ENCODE measurements at places on chromosomes 3 and 15.

DNA sequence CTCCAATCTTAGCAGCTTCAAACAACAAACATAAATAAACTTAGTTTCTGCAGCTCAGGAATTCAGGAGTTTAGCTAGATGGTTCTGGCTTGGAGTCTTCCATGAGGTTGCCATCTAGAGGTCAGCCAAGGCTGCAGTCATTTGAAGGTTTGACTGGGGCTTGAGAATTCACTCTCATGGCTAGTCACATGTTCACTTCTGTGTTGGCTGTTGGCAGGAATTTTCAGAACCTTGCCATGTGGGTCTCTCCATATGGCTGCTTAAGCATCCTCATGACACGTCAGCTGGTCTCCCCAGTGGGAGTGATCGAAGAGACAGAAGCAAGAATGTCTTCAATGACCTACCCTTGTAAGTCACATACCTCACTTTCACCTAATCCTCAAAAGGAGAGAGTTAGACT, 269.2 kb upstream of the CNTN3 start:
- no peak for DNase-seq

- DNase-seq = no peak
Observed at GRCh38 chr3:152256851-152257562, 11.7 kb upstream of the MBNL1 start.

DNA sequence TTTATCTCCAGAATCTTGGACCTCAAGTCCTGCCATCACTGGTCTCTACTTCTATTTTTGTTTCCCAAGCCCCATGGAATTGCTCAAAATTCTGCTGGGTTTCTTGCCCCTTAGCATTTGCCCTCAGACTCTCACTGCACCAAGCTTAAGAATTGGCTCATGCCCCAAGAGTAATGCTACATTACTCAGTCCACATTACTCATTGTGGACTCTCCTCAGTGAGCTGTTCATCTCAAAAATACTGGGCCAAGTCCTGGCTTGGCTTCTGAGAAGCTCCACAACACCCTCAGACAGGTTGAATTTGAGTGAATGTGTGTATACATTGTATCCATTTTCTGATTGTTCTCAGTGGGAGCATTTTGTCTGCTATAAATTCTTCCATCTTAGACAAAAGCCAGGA, 364.4 kb upstream of the ARHGEF26 start:
- DNase-seq = no peak

- no peak for DNase-seq
Observed at GRCh38 chr3:102346897-102347296, 87.9 kb upstream of the ZPLD1 start.

DNA sequence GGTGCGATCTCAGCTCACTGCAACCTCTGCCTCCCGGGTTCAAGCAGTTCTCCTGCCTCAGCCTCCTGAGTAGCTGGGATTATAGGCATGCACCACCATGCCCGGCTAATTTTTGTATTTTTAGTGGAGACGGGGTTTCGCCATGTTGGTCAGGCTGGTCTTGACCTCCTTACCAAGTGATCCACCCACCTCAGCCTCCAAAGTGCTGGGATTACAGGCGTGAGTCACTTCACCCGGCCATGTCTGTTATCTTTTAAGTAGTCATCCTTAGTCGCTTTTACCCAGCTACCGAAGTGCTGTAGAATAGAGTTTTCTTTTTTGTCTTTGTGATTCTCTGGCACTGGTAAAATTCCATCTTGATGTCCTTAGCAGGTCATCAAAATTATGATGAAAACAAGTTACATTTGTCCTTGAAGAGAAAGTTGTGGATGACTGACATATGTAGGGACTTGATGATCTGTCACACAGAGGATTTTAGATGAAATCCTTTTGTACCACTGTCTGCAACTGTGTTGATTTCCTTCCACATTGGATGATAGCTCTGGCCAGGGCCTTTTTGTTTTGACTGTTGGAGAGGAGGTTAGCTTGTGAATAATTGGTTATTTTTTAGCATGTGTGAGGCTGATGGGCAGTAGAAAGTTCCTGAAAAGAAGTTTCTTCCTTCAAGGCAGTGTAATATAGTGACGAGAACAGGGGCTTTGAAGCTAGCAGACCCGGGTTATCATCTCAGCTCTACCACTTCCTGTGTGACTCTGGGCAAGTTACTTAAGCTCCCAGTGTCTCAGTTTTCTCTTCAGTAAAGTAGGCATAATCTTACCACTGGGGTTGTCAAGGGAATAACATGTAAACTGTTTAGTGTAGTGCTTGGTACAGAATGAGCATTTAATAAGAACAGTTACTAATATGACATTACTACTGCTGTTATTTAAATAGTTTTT, 18.8 kb downstream of the ATG7 start:
- DNase-seq = no peak

DNA sequence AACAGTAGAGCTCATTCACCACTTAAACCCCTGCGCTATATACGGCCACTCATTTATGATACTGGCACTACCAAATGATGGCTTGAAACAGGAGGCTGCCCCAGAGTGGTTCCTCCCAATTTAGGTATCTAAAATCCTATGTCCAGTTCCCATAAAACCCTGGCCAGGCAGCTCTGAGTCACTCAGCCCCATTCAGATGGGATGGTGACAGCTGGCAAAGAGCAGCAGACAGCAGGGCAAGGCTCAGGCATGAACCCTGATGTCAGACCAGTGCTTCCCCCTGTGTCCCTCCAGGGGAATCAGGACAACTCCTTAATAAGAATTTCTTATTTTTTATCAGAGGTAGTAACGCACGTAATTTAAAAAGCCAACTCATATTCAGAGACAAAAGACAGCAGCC, 77.2 kb upstream of the RNU6-1 start:
- no peak for DNase-seq

GRCh38 chr3:61829722-61830350, 268.5 kb downstream of the PTPRG start:
- no peak for DNase-seq

DNA sequence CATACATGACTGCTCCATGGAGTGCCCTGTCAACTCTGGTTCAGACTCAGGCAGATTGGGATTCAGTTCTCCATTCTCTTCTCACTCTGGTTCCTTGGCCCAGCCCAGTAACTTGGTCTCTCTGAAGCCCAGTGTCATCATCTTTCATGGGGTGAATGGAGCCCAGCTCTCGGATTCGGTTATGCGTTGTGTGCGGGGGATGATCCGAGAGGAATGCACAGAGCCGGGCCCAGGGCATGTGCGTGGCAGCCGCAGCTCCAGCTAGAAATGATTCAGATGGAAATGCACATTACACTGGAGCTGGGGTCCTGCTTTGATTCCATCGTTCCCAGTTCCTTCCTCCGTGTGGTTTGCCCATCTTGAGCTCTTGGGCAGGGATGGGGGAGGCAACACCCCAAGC, 189.4 kb downstream of the FEZF2 start:
- no peak for DNase-seq

GRCh38 chr3:189076449-189076848, 95.3 kb upstream of the TPRG1 start:
- no peak for DNase-seq

DNA sequence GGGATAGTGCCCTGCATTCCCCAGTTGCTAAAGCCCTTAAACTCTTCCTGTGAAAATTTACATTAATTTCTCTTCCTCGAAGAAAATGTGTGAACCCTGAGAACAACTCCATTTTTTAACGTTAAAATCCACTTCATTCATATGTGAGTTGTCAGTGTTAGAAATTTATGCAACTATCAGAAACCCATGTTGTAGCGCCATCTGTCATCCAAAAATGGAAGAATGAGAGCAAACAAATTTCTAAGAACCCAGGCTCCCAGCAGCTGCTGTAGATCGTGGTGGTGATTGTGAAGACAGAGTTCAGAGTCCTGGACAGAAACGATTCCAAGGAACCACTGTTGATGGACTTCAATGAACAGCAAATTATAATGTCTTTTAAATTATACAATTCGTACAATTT, 179.7 kb upstream of the NDN start:
- DNase-seq = no peak

GRCh38 chr3:38555149-38555840, 59.2 kb downstream of the EXOG start:
- no peak for DNase-seq

DNA sequence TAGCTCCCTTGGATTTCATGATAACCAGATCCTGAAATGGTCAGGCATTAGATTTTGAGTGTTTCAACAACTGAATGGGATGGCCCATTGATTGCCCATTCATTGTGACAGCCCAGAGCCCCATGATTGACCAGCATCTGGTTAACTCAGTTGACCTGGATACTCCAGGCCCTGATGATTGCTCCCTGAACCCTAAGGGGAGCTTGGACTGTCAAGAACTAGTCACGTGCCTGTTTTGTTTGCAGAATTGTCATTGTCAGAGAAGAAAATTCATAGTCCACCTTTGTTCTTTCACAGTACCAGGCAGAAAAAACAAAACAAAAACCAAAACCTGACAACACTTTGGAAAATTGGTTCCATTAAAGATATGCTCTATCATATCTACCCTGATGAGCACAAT, 241.3 kb upstream of the ONECUT1 start:
- no peak for DNase-seq

- DNase-seq = no peak
Observed at GRCh38 chr3:155519078-155519477, 225.6 kb upstream of the STRIT1 start.

- no peak for DNase-seq
Observed at GRCh38 chr3:182487143-182487542, 306.2 kb upstream of the ATP11B start.

DNA sequence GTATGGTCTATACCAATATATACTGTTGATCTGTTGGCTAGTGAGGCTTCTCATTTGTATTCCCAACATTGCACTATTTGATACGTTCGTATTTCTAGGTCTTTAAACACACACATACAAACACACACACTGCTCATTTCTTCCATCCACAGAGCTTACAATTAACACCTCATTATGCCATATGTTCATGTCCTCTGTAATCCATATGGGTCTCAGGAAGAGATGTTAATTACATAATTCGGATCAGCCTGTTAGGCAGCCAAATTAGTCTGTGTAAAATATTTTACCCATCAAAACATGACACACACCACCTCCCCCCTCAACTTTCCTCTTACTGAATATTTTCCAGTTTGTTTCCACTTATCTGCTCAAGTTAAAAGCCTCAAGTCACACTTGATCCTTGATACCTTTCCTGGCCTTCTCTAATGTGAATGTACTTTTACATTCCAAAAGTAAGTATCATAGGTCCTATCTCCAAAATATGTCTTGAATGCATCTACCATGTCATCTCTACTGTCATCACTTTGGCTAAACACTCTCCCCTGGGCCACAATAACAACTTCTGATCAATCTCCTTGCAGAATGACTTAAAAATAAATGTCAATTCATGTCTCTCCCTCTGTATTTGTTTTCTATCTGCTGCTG, 28.2 kb downstream of the EOGT start:
- DNase-seq = no peak

- DNase-seq = no peak
Observed at GRCh38 chr15:61374848-61375247, 145.7 kb upstream of the RORA start.

DNA sequence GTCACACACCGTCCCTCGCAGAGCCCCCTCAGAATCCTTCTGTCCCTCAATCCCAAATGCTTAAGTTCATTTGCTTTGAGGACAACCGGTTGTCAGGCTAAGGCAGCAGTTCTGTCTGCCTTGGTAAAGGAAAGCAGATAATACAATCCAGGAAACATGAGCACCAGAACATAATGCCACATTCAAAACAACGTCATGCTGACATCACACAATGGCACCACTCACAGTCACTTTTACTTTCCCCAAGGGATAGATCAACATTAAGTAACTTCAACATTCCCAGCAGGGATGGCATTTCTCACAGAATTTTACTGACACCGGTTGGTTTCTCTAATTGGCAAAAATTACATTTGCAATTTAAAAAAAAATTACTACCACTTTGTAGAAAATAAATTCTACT, 74.6 kb upstream of the PSMD6 start:
- no peak for DNase-seq

GRCh38 chr3:148880681-148881080, 15.6 kb downstream of the CPA3 start:
- no peak for DNase-seq

- no peak for DNase-seq
Observed at GRCh38 chr3:28951772-28952556, 328.9 kb upstream of the RBMS3 start.

DNA sequence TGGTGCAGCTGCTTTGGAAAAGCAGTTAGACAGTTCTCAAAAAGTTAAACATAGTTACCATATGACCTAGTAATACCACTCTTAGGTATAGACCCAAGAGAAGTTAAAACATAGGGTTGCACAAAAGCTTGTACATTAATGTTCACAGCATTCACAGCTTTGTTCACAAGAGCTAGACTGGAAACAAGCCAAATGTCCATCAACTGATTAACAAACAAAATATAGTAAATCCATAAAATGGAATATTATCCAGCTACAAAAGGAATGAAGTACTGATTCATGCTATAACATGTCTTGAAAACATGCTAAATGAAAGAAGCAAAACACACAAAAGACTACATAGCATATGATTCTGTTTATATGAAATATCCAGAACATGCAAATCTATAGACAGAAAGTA, 2.8 kb upstream of the COPG1 start:
- DNase-seq = no peak

GRCh38 chr3:136075811-136076210, 110.3 kb downstream of the PPP2R3A start:
- no peak for DNase-seq

GRCh38 chr3:103385961-103386656, 951.3 kb downstream of the ZPLD1 start:
- DNase-seq = no peak

DNA sequence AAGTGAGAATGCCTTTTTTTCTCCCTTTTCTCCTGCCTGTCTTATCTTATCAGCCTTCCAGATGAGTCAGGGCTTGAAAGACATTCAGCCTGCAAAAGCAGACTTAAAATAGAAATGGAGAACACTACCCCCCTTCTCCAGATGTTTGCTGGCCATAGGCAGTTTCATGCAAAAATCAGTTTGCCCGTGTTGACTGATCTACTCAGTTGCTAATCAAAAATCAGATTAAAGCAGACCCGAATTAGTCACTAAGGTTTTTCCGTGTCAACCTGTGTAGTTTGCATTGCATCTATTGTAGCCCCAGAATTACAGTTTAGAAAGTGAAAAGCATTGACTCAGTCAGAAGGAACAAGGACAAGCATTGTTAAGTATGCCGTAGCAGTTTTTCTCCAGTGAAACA, 56.2 kb downstream of the IL5RA start:
- no peak for DNase-seq

DNA sequence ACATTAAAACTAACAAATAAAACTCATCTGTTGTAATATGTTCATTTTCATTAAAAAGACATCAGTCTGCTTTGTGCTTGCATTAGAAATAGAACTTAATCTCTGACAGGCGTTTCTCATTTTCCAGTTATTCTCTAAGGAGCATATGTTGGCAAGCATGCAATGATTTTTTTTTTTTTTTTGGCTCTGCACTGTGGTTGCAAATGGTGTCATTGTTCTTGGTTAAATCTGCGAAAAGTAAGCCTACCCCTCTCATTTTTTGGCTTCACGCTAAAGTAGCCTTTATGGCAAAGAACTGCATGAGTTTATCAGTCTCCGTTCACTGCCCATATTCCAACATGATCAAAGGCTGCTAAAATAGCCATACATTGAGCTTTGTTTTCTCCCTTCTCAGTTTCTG, 403.2 kb downstream of the MECOM start:
- no peak for DNase-seq
